ENCODE measurements at places on chromosomes 4 and X.

GRCh38 chr4:165085946-165086345 lies 26.7 kb downstream of the TMEM192 start:
- no peak for DNase-seq

GRCh38 chr4:161702287-161702686 lies 461.5 kb downstream of the FSTL5 start:
- DNase-seq = no peak

DNA sequence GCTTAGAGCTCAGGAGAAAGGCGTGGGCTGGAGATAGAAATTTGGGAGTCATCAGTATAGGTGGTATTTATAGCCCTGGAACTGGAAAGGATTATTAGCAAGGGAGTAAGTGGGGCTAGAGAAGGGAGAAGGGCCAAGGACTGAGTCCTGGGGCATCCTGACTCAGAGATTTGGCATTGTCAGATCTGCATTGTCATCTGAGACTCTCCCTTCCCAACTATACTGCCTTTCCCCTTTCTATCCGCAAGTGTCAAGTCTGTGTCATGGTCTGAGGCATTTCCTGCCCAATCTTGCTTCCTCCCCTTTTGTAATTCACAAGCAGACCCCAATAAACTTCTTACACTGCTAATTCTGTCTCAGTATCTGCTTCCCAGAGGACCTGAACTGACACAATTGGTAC lies 24.4 kb upstream of the SLC25A43 start:
- no peak for DNase-seq

DNA sequence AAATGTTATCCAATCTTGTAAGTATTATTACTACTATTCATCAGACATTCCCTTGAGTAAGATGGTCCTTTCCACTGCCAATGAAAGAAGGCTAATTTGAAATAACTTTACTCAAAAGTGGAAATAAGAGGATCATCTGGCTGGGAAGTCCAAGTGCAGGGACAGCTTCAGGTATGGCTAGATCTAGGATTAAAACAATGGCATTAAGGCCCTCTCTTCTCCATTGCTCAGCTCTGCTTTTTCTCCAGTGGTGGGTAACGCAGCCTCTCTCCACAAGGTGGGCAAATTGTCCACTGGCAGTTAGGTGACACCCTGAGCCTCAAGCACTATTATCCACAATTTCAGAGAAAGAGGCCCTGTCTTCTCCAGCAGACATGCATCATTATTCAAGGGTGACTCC lies 66.7 kb upstream of the PGM2 start:
- no peak for DNase-seq

DNA sequence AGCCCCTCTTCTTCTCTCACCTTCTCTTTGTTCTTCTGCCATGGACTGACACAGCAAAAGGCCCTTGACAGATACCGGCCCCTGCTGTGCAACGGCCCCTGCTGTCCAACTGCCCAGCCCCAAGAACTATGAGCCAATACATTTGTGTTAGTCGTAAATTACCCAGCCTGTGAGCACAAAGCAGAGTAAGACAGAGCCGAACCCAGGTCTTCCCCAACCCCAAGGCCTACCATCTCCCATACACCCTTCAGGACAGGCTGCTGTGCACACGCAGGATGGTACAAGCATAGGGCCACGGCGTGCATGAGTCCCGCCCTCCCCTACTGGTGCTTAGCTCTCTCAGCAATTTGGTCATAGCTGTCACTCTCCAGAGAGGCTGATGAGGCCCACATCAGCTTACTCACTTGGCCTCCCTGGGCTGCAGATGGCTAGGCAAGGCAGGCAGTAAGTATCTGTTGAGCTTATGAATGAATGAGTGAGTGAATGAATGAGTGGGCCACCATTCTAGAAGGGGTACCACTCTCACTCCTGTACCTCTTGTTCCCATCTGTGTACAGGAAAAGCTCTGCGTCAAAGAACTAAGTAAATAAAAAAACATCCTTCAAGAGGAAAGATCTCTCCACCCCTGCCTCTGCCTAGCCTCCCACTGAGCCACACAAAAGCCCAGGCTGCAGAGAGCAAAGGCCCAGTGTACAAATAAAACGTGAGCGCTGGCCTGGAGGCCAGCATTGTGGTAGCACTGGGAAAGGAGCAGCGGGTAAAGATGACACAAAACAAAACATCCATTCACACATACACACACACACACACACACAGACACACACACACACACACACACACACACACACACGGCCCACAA lies 13.9 kb downstream of the WDR1 start:
- DNase-seq = no peak

- no peak for DNase-seq
Measured at GRCh38 chrX:13179100-13179499, 134.7 kb upstream of the FAM9C start.

- no peak for DNase-seq
Measured at GRCh38 chrX:132413459-132413858, 75.4 kb downstream of the MBNL3 start.

GRCh38 chrX:1099146-1099770 lies 113.2 kb downstream of the CRLF2 start:
- DNase-seq = no peak

- DNase-seq = no peak
Measured at GRCh38 chr4:184315675-184316359, 98.1 kb upstream of the ENPP6 start.

- no peak for DNase-seq
Measured at GRCh38 chr4:10832806-10833628, 148.4 kb upstream of the CLNK start.

DNA sequence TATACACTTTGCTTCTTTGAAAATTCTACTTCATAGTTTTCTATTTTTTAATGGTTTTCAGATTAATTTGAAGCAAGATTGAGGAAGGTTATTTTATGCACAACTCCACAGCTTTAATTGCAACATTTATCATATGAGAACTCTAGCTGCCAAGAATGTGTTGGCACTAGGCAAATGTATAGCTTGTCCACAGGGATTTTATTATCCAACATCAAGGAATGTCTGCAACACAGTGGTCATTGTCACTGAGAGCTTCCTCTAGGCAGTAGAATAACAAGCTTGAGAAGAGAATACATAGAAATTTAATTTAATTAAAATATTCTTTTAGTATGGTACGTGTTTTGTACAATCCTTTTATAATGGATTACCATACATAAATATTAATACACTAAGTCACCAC lies 1600.8 kb downstream of the ARAP2 start:
- no peak for DNase-seq

DNA sequence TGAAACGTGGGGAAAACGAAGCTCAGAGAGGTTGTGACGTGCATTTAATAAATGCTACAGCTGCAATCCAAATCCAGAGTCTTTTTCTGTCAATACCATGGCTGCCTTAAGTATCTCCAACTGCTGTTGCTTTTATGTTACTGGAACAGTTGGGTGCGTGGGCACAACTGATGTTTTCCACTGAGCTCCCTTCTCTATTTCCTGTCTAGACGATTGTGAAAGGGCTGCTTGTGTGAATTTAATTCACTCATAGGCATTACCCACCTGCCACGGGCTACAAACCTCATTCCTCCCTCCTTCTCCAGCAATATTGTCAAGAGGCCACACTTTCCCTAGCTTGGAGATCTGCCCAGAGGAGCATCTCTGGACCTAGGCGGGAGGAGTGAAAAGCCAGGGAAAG lies 526.0 kb downstream of the MID1IP1 start:
- DNase-seq = no peak

GRCh38 chrX:19906293-19906692 lies 18.9 kb upstream of the SH3KBP1 start:
- DNase-seq = no peak

DNA sequence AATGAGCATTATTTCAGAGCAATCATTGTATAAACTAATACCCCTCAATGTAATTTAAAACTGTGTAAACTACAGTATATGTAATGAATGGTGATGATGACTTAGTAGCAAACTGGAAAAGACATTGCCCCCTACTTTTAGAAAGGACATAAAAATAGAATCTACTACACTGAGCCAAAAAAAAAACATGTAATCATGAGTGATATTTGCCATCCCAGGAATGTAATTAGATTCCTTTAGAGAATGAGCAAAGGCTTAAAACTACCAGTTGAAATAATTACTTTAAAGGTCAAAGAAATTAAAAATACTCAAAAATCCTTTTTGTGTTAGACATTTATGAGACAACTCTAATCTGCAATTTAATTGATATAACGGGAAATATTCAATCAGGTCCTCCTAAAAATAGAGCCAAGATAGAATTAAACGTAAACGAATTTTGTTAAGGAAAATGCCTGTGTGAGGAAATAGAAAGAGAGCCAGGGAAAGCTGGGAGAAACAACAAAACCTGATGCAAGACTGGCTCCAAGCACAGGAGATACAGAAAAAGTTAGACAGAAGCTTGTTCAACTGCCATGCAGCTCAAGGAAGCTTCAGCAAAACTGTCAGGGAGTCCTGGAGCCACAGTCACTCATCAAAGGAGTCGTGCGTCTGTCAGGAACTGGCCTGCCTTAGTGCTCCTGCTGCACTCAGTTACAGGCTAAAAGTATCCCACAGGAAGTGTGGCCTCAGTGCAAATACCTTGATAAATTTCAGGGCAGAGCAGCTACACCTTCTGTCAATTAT lies 655.7 kb upstream of the INTU start:
- DNase-seq = no peak

DNA sequence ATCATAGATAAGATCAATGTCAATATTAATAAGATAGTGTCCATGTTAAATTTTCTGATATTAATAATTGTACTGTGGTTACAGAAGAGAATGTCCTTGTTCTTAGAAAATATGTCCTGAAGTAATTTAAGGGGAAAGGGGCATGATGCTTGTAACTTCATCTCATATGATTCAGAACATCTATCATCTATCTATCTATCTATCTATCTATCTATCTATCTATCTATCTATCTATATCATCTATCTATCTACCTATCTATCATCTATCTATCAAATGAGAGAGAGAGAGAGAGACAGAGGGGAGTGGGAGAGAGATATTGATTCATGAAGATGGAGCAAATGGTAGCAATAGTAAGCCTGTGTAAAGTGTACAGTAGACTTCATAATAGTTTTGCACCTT lies 124.8 kb upstream of the FAT1 start:
- no peak for DNase-seq

DNA sequence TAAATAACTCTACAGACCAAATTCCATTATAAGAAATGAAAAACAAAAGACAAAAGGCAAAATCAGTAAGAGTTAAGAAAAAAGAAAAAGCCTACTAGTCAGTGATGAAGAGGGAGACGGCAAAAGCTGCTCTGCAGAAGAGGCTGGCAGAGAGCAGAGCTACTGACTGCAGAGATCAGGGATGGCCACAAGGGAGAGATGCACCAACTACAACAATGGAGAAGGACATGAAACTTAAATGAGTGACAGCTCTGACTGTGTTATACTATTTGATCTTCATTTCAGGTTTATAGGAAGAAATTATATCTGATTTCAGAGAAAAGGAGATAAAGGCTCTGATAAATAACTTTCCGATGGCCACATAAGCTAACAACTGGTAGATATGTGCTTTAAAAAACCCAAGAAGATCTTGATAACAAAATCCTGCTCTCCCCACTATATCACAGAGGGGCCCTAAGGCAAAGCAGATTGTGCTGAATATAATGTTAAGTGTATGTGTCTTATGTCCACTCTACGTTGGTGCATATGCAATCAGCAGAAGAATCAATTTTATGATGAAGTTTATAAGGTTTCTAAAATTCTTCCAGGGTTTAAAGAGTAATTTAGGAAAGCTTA lies 58.4 kb upstream of the COX18 start:
- no peak for DNase-seq

DNA sequence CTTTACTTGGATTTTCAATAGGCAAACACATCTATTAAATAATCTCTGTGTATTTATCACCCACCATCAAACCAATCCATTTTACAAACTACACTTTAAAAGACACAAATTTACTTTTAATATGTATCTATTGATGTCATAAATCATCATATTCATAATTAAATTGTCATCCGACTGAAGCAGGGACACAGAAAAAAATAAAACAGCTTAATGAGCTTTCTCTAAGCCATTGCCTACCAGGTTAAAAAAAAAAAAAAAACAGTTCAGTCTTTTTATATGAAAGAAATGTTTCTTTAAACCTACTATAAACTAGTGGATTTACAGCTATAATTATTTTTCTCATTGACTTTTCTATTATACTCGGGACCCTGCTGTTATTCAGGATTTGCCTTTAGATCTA lies 57.3 kb downstream of the PABPC4L start:
- no peak for DNase-seq

- no peak for DNase-seq
Measured at GRCh38 chrX:150473371-150473770, 95.0 kb upstream of the MTM1 start.

GRCh38 chr4:19227701-19228100 lies 1024.0 kb upstream of the SLIT2 start:
- no peak for DNase-seq

DNA sequence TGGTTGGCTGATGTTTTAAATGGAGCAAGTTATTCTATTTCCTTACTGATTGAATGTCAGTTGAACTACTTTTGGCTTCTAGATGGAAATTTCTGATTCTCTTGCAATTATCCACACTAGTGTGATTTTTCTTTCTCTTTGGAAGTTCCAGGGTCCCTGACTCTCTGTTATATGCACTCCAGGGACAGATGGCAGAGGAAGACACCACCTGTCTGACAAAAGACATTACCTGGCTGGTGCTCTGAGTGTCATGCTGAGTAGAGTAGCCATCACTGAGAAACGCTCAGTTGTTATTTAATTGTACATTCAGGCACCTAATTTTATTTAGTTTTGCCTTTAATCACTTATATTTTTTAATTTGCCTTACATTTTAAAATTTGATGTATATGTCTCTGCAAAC lies 105.4 kb upstream of the TLL1 start:
- DNase-seq = no peak

- DNase-seq = no peak
Measured at GRCh38 chr4:70496231-70496630, 22.1 kb upstream of the AMTN start.

DNA sequence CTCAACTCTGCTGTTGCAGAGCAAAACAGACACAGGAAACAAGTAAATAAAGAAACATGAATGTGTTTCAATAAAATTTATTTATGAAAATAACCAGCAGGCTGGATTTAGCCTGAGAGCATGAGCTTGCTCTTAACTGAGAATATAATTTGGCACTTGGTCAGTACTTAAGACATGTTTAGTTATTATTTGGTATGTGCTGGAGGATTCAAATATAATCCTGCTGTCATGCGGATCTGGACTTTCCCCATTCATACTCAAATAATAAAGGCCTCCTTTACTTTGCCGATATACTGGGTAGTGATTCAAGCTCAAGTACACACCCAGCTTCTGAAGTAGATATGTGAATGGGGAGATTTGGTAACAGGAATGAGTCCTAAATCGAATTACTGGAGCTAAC lies 465.5 kb upstream of the HS3ST1 start:
- no peak for DNase-seq

DNA sequence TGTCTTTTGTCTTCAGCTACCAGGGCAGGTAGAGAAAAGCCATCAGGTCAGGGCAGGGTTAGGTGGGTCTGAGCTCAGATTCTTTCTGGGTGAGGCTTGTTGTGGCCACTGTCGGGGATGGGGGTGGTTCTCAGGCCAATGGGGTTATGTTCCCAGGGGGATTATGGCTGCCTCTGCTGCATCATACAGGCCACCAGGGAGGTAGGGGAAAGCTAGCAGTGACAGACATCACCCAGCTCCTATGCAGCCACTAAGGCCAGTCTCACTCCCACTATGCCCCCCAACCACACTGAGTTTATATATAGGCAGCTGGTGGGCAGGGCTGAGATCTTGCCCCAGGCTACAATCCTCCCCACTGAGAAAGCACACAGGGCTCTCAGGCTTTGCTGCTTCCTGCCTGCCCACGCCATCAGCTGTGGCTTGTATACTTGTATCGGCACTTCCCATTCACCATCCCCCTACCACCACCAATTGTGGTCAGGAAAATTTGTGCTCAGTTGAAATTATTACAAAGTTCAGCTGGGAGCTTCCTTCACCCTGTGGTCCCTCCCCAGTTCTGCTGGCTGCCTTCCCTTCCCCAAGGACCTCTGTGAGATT lies 72.6 kb upstream of the PTPN13 start:
- no peak for DNase-seq
